ENCODE measurements at places on chromosomes 3 and 15.

- no peak for DNase-seq
Observed at GRCh38 chr15:90586948-90587347, 57.2 kb downstream of the CRTC3 start.

DNA sequence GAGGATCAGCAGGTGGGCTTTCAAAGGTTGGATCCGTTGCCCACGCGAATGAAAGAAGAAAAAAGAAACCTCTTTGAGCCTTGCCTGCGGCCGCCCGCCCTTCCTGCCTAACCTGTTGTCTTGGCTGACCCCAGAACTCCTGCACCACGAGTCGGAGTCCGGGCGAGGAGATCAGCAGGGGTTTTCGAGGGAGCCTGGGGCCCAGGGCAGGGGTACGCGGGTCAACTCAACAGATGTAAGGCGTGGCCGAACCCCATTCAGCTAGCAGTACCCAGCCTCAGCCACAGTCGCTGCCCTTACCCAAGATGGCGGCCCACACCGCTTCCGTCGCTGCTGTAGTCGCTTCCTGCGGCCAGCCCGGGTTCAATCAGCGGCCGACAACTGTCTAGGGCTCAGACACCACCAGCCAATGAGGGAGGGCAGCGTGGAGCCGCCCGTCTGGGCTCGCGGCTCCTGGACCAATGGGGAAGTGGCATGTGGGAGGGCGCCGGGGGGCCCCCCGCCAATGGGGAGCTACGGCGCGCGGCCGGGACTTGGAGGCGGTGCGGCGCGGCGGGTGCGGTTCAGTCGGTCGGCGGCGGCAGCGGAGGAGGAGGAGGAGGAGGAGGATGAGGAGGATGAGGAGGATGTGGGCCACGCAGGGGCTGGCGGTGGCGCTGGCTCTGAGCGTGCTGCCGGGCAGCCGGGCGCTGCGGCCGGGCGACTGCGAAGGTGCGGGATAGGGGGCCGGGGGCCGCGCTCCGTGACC is at the start of gene MANF:
Gene MANF, plus strand, starts transcription at position 566 of the 748 bp plus-strand sequence. Its CDS starts 52 bp downstream, at position 618.
- DNase-seq: peak; percentile 95

DNA sequence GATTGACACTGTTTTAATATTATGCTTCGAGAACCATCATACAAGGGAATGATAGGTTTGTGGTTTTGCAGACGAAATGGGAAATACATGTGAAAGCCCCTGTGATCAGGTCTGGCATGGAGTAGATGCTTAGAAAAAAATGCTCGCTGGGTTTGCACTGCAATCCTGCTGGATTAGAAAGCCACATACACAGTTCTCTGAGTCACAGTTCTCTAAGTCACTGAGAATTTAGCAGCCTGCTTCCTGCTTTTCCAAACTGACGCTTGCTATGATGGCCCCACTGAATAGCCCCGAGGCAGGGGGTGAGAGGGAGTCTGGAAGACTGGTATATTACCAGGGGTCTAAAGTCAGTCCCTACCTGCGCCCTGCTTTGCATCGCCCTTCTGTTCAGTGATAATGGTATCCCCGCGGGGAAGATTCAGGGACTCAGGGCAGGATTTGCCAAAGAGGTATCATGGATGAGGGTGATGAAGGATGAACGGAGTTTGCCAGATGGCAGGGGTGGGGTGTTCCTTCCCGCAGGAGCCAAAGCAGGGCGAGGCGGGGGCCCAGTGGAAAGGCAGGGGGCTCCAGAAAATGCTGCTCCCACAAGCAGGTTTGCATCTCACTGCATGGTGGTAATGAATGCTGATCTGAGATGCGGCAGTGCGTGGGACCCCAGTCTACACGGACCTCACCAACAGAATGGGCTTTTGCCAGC is 82.3 kb downstream of the IQSEC1 start:
- DNase-seq: no peak

GRCh38 chr15:78205856-78206255 is 28.5 kb downstream of the ACSBG1 start:
- DNase-seq: no peak

DNA sequence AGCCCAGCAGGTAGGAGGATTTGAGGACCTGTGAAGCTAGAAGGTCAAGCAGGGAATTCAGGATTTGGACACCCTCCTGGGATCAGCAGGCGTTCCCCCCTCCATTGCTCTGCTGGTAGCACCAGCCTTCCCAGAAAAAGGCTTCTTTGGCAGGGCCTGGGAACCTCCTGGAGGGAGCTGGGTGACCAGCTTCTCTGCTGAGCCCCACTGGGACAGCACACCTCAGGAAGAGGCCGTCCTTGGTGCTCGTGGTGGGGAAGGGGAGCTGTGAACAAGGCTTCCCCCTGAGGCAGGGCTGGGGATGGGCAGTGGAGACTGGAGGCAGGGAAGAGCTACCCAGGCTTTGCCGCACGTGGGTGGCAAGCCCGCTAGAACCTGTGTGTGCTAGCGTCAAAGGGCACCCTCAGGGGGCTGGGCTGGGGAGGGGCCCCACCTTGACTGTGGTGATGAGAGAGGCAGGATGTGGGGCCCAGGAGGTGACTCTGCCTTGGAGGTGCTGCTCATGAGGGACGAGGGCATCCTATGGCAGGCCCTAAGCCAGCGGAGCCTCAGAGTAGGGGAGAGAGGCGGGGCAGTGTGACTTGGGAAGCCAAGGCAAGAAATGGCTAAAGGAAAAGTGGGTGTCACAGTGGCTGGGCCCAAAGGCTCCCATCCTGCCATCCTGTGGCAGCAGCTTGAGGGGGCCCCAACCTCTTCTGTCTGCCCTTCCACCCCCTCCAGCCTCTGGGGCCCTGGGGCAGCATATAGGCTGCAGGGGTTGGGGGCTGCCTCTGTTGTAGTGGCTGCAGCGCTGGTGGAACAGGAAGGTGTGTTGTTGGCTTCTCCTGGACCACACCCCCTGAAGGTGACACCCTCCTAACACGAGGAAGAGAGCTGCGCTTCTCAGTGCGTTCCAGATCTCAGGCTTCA is 20.7 kb downstream of the KLF13 start:
- peak; percentile 67 for DNase-seq

- DNase-seq: no peak
Observed at GRCh38 chr15:52243697-52244555, 51.7 kb downstream of the MYO5C start.

DNA sequence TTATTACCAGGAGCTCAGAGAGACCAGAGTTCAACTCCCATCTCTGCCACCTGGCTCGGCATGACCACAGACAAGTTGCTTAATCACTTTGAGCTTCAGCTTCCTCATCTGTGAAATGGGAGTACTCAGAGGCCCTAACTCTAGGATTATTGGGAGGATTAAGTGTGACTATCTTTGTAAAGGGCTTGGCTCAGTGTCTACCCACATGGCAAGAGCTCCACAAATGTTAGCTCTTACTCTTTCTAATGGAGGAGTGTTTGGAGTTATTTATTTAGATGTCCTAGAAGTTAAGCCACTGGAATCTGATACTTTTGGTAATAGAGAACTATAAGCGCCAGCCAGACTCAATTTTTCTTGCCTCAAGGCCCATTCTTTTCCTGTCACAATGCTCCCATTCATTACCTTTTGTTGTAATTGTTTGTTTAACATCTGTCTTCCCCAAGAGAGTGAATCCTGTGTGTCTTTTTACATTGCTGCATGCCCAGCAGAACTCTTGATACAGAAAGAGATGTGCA is 12.3 kb upstream of the LMCD1 start:
- no peak for DNase-seq

DNA sequence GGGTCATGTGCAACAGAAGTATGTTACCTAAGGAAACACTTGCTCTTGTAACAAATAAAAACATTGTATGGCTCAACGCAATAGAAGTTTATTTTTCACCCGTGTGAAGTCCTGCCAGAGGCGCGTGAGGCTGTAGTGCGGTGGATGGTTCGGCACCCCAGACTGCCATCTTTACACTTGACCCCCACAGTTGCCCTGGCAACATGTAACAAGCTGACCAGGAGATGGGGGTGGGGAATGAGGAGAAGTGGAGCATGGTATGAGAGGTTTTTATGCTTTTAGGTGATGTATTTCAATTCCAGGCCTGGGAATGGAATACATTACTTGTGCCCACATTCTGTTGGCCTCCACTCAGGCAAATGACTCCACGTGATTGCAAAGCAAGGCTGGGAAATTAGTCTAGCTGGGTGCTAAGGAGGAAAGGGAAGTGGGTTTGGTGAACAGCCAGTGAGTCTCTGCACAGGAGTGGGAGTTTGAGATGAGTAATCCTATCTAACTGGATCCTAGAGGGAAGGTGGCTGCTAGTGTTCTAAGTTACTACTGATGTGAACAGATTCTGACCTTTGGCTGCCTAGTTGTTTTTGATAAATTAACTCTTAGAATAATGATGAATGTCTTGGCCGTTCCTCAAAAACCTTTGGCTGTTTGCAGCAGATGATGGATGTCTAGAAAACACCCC is 33.8 kb upstream of the GREM1 start:
- no peak for DNase-seq

GRCh38 chr3:47018269-47018611 is 38.8 kb downstream of the NBEAL2 start:
- no peak for DNase-seq

- no peak for DNase-seq
Observed at GRCh38 chr3:149356044-149356592, 21.3 kb downstream of the TM4SF1 start.

DNA sequence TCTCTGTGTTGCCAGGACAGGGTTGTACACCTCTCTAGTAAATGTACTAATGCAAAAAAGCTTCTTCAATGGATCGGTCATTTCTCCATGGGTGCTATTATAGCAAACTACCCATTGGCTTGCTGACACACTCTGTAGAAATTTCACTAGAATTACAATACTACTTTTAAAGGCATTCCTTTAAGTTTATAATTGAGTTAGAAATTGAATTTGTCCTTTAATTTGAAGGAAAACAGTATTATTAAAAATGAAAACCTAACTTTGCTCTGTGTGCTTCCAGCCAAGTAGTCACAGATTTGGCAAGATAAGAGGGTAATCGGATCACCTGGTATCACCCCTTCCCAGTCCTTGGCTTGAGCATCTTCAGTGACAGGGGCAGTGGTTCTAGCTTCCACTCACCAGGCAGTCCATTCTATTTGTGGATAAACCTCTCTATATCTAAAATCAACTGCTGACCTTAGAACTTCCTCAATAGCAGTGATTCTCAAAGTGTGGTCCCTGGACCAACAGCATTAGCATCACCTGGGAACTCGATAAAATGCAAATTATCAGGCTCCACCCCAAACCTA is 93.2 kb downstream of the GHSR start:
- DNase-seq: no peak

- DNase-seq: no peak
Observed at GRCh38 chr15:48486228-48486627, 155.0 kb downstream of the DUT start.

- DNase-seq: no peak
Observed at GRCh38 chr3:89946884-89947283, 839.5 kb downstream of the EPHA3 start.

DNA sequence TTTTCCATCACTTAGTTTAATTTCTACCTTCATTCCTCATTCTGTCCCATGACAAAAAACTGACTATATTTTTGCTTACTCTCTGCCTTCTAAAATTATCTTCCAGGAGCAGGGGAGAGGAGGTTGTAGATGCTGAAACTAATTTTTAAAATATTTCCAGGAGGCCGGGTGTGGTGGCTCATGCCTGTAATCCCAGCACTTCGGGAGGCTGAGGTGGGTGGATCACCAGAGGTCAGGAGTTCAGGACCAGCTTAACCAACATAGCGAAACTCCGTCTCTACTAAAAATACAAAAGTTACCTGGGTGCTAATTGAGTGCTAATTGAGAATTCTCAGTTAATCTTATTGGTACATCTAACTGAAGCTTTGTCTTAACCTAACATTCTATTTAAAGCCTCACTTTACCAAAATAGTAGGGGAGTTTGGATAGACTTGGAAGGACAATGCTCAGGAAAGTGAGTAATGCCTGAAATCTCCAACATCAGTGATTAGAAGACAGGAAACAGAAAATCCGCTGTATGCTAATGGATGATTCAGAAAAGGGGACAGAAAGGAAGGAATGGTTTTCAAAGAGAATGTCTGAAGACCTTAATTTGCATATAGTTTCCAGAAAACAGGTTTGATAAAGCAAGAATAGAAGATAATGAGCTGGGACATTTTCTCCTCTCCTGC is 336.1 kb downstream of the GBE1 start:
- DNase-seq: no peak

GRCh38 chr15:70091726-70092463 is 5.8 kb downstream of the TLE3 start:
- no peak for DNase-seq

- DNase-seq: no peak
Observed at GRCh38 chr3:178140531-178141304, 395.5 kb upstream of the KCNMB2 start.

DNA sequence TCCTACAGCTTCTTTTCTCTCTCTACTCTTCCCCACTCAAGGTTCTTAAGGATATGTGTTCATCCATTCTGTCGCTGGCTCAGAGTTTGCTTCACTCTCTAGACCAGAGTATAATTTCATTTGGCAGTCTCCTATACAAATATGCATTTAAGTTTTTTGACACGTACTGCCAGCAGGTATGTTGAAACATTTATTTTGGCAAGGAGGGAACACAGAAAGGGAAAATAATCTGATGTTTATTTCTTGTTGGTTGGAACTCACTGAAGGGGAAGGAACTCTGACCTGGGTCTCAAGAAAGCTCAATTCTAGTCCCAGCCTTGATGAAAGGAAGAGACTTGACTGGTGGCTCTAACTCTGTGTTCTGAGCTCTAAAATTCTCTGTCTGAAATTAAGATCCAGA is 21.6 kb downstream of the FANCD2 start:
- DNase-seq: no peak

DNA sequence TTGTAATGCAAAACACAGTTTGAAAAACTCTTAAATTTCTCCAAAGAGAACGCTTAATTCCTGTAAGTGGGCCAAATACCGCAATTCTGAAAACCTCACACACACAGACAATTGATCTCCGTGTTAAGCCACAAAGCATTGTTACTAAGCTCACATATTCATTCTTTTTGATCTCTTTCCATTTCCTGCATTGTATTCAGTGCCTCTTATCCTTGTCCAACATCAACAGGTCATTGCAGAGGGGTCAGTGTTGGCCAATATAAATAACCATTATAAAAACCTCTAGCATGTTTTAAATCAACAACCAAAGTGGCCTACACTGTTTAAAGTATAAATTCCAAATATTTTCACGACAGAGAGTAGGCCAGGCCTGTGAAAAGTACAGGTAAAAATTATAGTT is 171.1 kb downstream of the PDZRN3 start:
- DNase-seq: no peak

DNA sequence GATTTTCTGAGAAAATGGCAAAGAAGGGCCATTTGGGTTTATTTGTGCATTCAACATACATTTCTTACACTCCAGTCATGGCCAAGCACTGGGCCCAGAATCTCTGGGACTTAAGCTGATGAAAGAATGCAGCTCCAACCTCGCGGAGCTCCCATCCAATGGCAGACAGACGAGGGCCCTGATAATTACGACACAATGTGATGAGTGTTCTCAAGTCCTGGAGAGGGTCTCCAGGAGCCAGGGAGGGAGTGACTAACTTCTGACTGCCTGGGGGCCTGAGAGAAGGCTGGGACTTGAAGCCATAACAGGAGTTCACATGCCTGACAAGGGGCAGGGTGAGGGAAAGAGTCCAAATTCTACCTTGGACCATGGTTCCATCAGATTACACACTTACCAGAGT is 42.6 kb upstream of the BNC1 start:
- no peak for DNase-seq

GRCh38 chr3:46716461-46717441 is 918 bp downstream of the PRSS50 start:
- DNase-seq: no peak
